Renal pelvis (tissue), 12 donors: ENCODE measurements at places on chromosomes 5 and 9. TPM values are rescaled to one million over a fixed set of nuclear protein-coding genes. Genes with fewer than 3 reads are reported as not detected.

DNA sequence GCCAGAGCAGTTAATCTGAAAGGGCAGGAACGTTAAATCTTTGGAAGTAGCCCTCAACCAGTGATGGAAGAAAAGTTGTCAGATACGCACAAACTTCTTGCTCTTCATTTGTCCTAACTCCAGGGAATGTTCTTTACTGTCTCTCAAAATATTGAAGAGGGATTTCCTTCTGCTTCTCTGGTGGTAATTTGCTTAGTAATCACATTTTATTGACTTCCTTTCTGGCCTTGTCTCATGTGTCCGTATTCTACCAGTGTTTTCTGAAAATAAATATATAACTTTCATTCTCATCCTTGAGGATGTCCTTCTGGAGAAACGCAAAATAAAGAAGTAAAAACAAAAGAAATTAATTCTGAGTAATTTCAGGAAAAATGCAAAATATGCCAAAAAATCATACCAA is 282.1 kb downstream of the CYLC2 start:
- DNase-seq, result no peak

GRCh38 chr5:121485281-121485680 is 366.4 kb upstream of the FTMT start:
- peak; percentile 14 for DNase-seq

GRCh38 chr9:125525921-125526631 is 180.9 kb downstream of the MAPKAP1 start:
- DNase-seq, result peak; percentile 52

DNA sequence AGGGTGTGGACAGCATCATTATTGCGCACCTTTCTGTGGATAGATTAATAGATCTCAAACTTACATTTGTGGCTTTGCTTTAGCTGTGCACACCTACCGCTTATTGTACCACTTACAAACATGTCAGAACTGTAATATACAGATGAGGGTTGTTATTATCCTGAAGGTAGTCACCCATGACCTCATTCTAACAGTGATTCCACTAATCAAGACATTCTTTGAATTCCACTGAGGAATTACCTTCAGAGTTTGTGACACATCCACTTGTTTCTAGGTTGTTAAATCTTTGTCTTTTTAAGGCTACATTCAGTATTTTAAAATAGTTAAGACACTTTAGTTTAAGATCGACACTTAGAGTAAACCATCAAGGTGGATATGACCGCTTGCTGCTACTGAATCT is 7.8 kb downstream of the KCNV2 start:
- no peak for DNase-seq

FBP2 gene
- not detected for polyA plus RNA-seq

DNA sequence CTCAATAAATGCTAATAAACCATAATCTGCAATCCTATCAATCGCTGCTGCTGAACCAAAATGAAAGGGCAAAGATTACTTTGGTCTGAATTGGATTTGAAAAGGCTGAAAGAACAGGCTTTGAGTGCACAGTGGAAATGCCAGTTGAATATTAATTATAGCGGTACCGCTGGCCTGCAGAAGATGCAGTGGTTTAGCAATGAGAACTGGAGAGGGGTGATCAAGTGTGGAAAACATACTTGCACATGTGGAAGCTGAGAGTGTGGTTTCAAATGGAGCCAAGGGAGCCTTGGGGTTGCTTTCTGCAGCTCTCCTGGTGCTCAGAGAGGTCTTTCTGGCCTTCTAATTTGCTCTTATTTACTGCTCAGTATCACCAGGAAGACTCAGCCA is 133.9 kb downstream of the PTTG1 start:
- no peak for DNase-seq

- no peak for DNase-seq
Measured at GRCh38 chr9:106112935-106113334, 418.6 kb downstream of the TMEM38B start.

GRCh38 chr5:58317808-58318207 is 142.1 kb downstream of the PLK2 start:
- DNase-seq, result no peak

GRCh38 chr9:121453232-121453892 is 46.3 kb downstream of the GGTA1 start:
- DNase-seq, result no peak

GRCh38 chr9:107819772-107820565 is 330.4 kb upstream of the KLF4 start:
- DNase-seq, result no peak

DNA sequence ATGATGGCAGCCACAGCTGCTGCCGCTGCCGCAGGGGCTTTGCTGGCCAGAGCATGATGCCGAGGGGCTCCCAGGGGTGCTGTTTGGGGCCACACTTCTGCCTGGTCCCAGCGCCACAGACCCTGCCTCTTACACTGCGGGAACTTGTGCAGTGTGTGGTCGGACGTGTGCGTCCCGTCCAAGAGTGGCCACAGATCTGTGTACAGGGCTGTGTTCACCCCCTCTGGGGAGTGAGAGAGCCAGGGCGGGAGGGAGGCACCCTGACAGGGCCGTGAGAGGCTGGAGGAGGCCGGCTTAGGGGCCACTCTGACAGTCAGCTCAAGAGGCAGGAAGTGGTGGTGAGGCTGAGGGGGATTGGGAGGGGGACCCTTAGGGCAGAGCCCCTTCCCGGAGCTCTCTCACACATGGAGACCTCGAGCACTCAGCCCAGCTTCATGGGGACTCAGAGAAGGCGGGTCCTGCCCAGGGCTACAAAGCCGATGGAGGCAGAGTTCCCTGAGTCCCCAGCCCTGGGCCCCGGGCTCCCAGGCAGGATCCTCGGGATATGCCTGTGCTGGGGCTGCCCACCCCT is 13.1 kb upstream of the CARD19 start:
- no peak for DNase-seq

DNA sequence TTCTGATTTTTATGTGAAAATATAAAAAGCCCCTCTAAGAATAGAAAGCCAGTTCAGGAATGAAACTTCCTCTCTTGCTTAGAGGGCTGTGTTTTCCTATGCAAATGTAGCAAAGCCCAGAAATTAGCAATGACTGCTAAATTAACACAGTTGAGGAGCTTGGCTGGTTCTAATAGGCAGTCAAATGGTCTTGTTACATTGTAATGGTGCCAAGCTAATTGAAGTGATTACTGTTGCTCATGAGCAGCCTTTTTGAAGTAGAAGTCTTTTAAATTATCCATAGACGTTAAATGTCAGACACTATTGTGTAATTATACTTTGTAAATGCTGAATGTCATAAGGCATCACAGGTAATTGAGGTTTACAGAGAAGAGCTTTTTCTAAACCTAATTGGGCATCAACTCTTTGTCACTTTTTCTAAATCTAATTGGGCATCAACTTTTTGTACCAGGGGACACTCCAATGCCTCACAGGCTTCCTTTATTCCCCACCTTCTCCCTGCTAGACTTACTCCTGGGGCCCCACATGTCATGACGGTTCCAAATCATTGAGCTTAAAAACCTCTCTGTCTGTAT is 229.1 kb downstream of the PSAT1 start:
- DNase-seq, result no peak

UQCRQ gene
- 199 TPM for polyA plus RNA-seq

- DNase-seq, result no peak
Measured at GRCh38 chr5:176528761-176529115, 8.5 kb downstream of the RNF44 start.

PCDHA3 gene
- polyA plus RNA-seq, result 0.40 TPM

GRCh38 chr9:125346080-125346732 is 84.6 kb downstream of the GAPVD1 start:
- DNase-seq, result no peak

DNA sequence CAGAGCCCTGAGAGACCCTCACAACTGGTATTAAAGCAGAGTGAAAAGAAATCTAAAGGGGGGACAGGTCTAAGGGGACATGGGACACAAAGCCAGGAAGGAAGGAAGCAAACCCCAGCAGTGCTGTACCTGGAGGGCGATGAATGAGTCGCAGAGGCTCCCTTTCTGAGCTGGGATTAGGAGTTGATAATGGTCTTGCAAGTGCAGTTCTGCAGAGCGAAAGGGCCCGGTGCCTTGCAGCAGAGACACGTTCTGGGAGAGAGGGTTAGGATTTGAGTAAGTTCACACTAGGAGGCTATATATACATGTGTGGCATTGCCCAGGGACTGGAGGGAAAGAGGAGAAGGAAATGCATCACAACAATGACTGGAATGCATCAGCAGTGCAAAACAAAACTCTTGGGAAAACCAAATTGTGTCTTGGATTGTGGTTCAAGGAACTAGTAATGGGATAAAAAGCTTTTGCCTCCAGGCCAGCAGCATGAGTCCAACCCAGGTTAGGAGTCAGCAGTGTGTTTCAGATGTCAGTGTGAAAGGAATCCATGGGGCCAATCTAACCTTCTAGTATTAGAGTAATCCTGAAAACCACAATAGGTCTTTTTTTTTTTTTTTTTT is 38.8 kb upstream of the LIFR start:
- no peak for DNase-seq

DNA sequence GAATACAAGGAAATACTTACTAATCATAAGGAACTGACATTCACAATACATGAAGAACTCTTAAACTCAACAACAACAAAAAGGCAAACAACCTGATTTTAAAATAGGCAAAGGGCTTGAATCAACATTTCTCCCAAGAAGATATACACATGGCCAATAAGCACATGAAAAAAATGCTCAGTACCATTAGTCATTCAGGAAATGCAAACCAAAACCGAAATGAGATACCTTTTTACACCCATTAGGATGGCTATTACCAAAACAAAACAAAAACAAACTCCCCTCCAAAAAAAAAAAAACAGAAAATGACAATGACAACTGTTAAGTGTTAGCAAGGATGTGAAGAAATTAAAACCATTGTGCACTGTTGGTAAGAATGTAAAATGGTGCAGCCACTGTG is 104.1 kb upstream of the ZNF462 start:
- no peak for DNase-seq

DNA sequence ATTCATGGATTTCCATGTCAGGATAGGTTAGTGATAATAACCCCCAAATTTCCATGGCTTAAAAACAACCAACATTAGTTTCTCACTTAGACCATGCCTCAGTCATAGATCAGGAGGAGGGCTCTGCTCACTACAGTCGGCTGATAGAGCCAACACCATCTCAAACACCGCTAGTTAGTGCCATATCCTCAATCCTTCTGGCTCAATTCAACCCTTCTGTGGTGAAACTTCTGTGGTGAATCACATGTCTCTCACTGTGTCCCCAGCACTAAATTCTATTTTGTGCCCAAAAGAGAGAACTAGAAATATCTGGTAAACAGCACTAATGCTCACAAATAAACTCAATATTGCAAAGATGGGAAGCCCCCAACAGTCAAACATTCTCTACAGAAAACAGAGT is 21.1 kb downstream of the ECPAS start:
- DNase-seq, result no peak

LVRN gene
- polyA plus RNA-seq, result 1.4 TPM

LRRC19 gene
- 12.0 TPM for polyA plus RNA-seq

PCDHGC3 gene
- polyA plus RNA-seq, result 92.5 TPM

GRCh38 chr9:73446306-73446705 is 294.6 kb downstream of the ANXA1 start:
- no peak for DNase-seq

THG1L gene
- polyA plus RNA-seq, result 26.7 TPM

SLC6A7 gene
- 0.12 TPM for polyA plus RNA-seq

ABL1 gene
- 82.2 TPM for polyA plus RNA-seq

ARHGEF39 gene
- 12.9 TPM for polyA plus RNA-seq

- DNase-seq, result no peak
Measured at GRCh38 chr9:104107799-104108198, 13.7 kb downstream of the SMC2 start.

TTC39B gene
- 5.6 TPM for polyA plus RNA-seq

C6 gene
- 2.4 TPM for polyA plus RNA-seq
